ENCODE measurements at places on chromosomes 5 and 9.

- DNase-seq: no peak
Observed at GRCh38 chr5:50969151-50970031, 303.0 kb downstream of the PARP8 start.

- no peak for DNase-seq
Observed at GRCh38 chr5:62139741-62140140, 166.3 kb upstream of the KIF2A start.

GRCh38 chr5:43427306-43427705 lies 15.1 kb upstream of the CCL28 start:
- no peak for DNase-seq

GRCh38 chr5:56358703-56359681 lies 125.9 kb upstream of the ANKRD55 start:
- peak; percentile 77 for DNase-seq

DNA sequence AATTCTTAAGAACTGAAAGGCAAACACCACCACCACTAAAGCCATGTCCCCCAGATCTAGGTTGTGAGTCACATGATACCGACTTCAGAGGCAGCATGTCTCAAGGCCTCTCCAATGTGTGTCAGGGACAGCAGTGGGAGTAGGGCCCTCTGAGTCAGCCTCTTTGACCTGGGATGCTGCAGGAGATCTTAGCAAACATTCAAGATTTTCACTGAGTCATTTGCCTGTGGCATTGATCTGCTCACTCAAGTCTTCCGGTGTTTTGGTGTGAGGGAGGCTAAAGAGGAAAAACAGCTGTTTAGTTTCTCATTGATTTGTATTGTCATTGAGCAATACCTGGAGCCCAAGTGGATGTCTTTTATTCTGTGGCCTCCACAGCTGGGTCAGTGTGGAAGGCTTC lies 36.1 kb downstream of the TMC1 start:
- peak; percentile 27 for DNase-seq

DNA sequence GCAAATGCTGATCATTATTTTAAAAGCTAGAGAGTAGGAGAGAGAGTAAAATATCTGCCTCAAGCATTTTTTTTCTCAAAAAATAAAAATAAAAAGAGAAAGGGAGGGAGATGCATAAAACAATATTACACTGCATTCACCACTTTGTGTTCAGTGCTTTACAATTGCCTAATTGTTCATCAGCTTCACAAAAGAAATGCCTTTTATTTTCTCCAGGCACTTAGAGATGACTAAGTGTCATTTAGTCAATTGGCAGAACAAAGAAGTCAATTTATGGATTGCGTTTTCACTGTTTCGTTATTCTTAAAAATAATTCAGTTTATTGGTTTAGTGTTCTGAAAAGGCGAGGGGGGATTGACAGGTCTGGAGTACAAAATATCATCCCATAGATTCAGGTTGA lies 232.5 kb upstream of the CCNH start:
- DNase-seq: no peak

DNA sequence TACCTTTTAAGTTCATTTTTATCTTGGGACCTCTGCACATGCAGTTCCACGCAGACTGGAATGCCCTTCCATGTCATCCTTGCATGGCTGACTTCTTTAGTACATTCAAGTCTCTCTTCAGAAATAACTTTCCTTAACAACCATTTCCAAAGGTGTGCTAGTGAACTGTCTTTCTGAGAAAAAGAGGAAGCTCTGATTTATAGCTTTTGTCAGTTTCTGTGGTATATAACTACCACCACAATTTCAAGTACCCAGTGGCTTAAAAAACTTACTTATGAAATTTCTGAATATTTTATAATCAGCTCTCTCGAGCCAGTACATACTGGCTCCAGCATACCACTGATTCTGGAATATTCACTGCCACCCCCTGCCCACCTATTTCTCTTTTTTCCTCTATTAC lies 1613.8 kb downstream of the MAT2B start:
- DNase-seq: no peak

GRCh38 chr5:72852356-72852755 lies 35.9 kb downstream of the TNPO1 start:
- no peak for DNase-seq

DNA sequence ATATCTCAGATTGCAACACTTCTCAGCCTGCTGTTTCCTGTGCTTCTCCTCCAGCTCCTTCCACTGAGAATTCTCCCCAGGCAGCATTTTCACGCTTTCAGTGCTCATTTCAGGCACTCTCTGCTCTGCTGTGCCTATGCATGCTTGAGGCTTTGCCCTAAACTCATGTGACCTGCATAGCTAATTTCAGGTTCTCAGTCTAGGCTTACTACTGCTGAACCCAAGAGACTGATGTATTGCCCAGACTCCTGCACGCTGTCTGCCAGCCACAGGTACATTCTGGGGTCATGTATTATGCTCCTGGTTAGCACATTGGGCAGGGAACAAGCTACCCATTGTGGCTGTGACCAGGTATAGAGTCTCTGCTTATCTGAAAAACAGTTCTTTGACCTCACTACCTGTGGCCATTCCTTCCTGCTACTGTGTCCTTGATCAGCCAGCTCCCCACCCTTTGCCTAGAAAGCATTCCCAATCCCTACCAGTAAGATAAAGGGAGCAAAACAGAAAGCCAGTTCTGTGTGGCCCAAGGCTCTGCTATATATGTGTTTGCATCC lies 34.7 kb downstream of the PIP5K1B start:
- peak; percentile 50 for DNase-seq

DNA sequence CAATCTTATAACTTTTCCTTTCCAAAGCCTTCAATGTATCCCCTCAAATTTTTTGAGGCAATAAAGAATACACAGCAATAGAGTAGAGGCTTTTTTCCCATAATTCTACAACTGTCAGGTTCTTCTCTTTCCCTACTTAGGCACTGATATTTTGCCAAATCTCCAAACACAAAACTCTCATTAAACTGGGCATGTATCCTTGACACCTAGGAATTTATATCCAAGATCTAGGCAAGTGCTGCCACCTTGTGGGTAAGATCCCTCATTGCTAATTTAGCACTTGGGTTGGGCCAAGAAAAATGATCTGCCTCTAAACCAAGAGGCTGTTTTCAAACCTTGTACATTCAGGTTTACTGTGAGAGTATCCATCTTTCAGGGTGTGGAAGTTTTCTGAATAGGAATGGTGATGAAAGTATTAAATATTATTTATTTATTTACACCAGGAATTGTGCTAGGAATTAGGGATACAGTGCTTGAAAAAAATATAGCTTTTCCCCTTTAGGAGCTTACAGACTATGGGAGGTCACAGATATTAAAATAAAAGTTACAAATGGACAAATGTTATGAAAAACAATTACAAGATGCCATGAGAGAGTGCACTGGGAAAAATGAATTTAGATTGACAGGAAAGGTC lies 17.6 kb downstream of the TSTD2 start:
- DNase-seq: peak; percentile 78

DNA sequence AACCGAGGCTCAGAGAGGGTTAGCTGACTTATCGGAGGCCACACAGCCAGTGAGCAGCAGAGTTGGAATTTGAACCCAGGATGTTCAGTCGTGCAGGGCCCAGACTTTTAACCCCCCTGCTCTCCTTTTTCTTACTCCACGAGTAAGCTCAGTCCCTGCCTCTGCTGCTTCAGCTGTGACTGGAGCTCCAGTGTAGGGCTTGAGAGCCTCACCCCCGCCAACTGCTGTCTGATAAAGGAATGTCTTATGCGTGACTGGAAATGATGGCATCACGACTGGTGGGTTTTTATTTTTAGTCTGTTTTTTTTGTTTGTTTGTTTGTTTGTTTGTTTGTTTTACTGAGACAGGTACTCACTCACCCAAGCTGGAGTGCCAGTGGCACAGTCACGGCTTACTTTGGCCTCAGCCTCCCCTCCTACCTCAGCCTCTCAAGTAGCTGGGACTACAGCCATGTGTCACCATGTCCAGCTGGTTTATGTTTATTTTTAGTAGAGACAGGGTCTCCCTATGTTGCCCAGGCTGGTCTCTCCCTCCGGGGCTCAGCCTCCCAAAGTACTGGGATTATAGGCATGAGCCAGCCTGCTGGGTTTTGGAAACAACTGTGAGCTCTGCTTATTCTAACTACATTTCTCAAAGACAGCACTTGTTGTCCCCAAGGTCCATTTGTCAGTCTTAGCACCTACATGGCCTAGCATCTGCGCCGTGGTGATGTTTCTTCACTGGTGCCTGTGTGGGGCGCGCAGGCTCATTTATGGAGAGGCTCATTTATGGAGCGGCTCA lies 52.5 kb upstream of the NCS1 start:
- DNase-seq: no peak

DNA sequence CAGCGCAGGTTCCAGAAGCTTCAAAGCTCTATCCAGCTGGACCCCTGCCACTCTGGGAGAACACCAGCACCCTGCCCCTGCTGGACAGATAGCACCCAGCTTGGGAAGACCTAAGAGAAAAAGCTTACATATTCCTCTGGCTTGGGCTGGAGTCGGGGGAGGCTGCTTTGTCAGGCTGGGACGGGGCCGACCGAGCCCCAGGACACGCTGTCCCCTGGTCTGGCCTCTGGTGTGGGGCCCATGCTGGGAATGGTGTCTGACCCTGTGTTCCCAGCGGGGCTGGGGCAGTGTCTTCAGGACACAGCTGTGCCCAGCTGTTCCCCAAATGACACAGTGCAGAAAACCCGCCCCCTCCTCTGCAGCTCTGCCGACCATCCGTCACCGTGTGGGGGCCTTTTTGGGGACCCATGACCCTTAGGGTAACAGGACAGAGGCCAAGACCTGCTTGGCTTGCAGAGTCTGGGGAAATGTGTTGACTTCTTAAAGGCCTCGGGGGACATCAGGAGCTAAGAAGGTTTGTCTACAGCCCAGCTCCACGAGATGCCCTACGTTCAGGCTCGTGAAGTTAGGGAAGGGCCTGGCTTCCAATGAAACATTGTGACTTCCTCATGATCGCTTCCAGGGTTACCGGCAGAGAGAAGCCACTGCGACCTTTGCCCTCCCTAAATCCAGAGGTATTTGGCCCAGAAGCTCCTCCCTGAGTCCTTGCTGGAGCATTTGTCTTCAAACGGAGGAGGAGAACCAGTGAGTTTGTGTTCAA lies 20.4 kb upstream of the SLC2A6 start:
- no peak for DNase-seq

DNA sequence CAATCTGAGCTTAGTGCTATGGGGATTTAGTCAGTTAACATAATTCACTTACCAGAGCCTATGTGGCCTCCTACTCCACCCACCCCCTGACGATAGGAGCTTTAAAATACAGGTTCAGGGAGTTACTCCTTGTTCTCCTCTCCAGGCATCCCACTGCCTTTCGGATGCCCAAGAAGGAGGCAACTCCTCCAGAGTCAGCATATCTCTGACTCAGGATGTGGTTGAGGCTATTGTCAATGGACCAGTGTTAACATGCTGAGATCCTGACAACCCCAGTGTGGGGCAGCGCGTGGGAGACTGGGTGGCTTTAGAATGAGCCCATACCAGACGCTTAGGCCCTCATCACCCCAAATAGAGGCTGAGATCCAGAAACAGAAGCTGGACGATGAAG lies 27.4 kb downstream of the BICD2 start:
- no peak for DNase-seq

DNA sequence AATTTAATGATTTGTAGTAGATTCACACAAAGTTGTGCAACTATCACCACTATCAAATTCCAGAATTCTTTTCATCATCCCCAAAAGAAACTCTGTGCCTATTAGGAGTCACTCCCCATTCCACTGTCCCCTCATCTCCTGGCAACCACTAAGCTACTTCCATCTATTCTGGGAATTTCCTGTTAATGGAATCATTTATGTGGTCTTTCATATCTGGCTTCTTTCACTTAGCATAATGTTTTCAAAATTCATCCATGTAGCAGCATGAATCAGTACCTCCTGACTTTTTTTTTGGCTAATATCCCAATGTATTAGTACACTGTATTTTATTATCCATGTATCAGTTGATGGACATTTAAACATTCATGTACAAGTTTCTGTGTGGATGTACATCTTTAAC lies 157.6 kb downstream of the TTC39B start:
- DNase-seq: no peak

GRCh38 chr5:99587983-99588382 lies 659.2 kb upstream of the CHD1 start:
- DNase-seq: no peak

DNA sequence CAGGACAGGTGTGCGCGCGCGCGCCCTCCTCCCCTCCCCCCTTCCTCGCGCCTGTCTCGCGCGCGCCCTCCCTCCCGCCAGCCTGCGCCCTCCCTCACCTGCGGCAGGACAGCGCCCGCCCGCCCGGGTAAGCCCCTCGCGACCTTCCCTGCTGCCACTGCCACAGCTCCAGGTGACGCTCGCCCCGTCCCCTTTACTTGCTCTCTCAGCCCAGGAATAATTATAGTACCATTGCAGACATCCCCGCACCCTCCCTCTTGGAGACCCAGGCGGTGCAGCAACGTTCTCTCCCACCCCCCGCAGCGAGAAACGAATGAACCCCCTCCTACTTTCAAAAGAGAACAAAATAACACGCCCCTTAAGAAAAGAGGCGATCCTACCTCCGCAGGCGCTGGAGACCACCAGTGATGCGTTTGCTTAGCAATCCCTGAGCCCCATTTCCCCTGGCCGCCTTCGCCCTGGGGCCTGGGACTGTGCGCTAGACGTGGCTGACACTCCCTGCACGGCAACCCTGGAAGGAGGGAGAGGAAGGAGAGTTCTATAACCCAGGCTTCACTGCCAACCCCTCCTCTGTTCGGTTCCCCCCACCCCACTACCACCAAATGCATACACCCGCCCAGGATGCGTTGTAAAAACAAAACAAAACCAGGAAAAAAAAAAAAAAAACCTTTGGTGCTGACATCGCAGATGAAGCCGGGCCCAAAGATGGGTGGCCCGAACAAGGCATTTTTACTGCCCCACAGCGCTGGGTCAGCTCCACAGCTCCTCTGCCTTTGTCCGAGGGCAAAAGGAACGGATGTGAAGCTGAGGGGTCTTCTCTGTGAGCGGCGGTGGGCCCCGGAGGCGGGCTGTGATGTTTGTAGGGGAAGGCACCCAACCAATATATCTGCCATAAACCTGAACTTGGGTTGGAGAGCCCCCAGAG lies 5.6 kb upstream of the PURA start:
- peak; percentile 44 for DNase-seq

DNA sequence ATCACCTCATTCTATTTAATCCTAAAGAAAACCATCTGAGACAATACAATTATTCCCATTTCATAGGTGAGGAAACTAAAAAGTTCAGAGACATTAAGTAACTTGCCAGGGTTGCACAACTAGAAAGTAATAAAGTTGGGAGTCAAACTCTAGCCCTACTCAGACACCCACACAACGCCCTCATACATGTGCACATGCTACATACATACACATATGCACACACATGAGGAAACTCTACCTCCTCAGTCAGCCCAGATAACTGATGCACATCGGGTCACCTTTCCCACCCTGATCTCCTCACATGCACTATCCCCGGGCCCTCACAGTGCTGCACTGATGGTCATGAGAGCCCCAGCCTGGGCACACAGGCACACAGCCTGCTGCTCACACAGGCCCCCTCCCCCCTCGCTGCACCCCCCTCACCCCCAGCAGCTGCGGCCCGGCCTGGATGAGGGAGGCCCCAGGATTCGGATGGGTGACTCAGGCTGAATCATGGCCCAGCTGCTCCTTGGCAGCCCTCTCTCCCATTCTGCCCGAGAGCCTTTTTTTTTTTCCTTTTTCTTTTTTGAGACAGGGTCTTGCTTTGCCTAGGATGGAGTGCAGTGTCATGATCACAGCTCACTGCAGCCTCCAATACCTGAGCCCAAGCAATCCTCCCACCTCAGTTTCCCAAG lies 5.0 kb upstream of the GPRIN1 start:
- DNase-seq: no peak

Measured in body of pancreas (tissue), 4 donors.